ENCODE measurements at places on chromosomes 4 and X.

DNA sequence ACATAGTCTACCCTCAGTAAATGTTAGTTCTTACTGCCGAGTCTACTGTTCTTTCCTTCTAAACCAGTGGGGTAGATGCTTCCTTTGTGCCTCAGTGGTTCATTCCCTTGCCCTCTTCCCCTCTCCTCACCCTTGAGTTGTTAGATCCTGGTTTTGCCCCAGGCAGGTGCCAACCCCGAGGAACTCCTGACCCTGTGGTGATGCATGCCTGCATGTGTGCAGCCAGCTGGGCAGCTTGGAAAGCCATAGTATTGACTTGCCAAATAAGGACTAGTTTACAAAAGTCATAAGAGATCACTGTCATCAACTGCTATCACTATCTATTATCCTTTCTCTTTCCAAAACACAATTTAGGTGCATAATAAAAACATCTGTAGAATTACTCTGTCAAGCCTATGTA is 50.9 kb downstream of the REPS2 start:
- DNase-seq, result no peak

- DNase-seq, result no peak
These were observed 78.4 kb downstream of the CCNG2 start for GRCh38 chr4:77235289-77235854.

DNA sequence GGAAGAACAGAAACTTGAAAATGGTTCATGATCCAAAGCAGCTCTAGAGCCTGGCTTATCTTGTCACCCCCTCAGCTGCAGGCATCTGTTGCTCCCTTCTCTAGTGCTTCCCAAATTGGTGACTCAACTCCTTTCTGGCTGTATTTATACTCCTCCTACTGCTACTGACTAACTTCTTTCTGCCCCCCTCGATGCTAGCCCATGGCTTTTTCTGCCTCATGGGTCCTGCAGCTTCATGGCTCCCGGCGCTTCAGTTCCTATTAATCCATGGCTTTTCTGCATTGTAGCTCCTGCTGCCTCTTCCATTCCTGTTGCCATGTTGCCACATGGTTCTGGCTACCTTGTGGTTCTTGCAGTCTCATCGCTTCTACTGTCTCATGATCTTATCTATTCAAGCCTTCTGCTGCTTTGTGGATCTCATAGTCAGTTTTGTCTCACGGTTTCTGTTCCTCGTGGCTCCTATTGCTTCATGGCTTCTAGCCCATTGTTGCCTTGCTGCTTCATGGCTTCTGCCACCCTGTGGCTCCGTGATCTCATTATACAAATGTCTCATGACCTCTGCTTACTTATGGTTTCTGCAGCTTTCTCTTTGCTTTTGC is 48.1 kb downstream of the SMC1A start:
- no peak for DNase-seq

DNA sequence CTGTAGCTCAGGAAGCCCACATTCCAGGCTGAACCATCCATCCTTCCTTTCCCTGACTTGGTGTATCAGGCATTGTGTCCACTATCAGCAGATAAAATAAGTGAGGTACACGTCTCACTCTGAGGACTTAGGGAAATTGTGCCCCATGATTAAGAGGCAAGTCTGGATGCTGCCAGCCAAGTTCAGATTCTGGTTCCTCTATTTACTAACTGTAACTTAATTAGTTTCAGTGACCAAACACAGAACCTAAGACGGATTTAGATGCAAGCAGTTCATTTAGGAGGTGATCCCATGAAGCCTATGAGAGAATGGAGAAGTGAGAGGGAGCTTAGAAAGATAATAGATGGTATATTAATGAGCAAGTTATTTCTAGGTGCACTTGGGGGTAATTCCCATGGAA is 56.6 kb upstream of the PACRGL start:
- no peak for DNase-seq

DNA sequence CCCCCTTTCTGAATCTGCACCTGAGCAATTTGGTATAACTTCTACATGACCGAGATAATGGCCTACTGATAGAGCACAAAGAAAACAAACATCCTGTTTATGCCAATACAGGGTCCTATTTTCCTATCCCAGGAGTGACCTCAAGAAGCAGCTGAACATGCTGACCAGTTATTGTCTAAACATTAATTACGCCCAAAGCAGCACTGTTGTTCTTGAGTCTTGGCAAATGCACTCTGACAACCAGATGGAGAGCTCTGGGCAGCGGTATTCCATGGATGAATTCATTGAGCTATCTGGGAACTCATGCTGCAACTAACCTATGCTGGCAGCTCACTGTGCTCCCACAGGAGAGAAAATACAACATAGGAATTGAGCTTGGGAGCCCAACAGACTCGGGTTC is 52.6 kb downstream of the PCYT1B start:
- DNase-seq, result no peak

DNA sequence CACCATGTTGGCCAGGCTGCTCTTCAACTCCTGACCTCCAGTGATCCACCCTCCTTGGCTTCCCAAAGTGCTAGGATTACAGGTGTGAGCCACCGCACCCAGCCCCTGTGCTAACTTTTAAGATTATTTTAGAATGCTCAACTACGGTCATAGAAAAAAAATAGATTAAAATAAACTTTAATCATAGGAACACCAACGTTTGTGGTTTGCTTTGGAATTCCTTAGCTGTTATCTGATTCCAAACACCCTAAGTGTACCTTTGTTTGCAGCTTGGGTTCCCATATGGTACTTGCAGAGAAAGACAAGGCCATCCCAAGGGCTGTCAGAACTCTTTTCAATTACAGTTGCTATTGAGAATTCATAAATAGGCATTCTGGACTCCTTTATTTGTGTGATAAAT is 90.1 kb upstream of the EFHC2 start:
- no peak for DNase-seq

Data from AG09319 (cell line).